ENCODE measurements at places on chromosomes 2 and 18.

DNA sequence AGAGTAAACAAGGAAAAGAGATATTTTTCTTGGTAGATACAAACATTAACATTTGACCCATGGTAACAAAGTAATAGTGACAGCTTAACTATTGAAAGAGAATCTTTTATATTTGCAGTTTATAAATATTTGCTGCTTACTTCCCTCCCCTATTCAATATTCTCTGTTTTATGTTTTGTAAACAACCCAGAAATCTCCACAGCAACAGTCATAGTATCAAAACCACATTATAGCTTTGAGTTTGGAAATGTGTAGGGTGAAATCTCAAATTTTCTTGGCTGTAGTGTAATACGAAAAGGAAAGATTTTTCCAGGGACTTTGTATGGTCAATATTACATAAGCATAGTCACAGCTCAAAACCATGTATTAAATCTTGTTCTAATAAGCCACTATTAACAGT lies 511.2 kb downstream of the METTL4 start:
- DNase-seq, result no peak

DNA sequence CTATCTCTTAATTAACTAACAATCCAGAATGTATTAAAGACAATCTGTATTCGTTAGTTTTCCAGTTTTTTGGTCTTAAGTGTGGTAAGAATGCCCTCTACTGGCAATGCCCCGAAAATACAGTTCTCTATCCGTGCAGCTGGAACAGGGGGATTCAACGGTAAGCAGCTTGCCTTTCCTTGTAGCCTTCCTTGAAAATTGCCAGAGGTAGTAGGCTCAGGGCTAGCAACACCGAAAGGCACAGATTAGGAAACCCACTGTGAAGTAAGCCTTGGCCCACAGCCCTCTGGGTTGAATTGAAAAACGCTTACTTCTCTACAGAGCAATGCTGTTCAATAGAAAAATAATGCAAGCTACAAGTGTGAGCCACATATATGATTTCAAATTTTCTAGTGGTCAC lies 17.1 kb upstream of the VPS4B start:
- peak; percentile 20 for DNase-seq

DNA sequence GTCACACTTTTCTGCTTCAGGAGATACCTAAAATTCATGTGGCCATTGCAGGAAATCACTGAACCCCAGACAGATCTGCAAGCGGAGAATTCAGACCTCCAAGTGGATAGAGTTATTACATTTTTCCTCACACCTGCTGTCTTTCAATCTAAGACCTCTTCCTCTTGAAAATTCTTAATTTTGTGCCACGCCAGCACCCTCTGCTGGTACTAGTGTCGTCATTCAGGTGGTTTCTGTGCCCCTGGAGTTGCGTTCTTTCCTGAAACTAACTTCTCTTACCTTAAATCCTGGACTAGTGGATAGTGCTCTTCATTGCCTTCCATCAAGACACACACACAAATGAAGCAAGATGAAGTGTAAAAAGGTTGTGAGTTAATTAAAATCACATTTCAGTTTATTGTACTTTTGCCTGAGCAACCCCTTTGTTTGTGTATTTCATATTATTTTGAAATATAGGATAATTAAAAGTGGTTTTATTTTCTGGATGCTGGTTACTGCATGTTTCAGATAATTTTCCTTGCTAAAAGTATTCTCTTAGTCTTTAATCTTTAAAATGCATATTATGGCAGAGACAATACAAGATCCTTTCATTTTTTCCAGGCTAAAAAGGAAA lies 1.6 kb upstream of the DNER start:
- DNase-seq, result no peak

- DNase-seq, result peak; percentile 54
These were observed 10.2 kb downstream of the AFTPH start for GRCh38 chr2:64534363-64534762.

GRCh38 chr2:223165423-223166214 lies 113.6 kb downstream of the KCNE4 start:
- no peak for DNase-seq

DNA sequence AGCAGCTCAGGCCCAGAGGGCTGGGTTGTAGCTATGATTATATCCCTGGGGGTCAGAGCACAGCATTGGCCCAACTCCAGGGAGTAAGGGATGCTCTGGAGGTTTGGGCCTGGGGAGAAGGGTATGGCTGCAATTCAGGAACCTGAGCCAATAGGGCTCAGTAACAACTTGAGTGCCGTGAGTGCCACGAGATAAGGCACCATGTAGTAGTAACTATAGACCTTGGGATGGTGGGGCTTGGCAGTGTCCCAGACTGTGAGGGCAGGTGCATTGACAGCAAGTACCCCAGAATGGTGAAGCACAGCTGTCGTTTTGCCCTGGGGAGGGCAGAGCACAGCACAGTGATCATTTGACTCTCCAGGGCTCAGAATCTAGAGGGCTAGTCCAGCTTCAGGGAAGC lies 45.1 kb upstream of the ZNF396 start:
- DNase-seq, result no peak

DNA sequence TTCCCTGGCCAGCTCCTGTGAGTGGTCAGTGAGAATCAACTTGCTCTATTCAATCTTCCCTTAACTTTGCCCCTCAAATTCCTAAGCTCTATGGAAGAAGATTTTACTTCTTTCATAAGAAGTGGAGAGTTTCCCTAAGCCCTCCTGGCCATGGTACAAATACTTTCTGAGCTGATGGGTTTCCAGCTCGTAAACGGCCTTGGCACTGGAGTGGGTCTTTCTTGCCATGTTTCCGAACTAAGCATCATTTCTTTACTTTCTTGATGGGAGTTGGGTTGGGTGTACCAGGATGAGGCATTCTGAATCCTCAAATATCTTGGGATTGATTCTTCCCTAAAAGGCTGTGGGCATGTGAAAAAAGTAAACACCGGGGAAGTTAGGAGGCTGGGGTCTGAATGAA lies 72.5 kb downstream of the ACKR3 start:
- DNase-seq, result no peak

GRCh38 chr18:57710226-57710625 lies 88.6 kb upstream of the NARS1 start:
- no peak for DNase-seq

- DNase-seq, result no peak
These were observed 24.3 kb upstream of the FAP start for GRCh38 chr2:162267496-162267895.

DNA sequence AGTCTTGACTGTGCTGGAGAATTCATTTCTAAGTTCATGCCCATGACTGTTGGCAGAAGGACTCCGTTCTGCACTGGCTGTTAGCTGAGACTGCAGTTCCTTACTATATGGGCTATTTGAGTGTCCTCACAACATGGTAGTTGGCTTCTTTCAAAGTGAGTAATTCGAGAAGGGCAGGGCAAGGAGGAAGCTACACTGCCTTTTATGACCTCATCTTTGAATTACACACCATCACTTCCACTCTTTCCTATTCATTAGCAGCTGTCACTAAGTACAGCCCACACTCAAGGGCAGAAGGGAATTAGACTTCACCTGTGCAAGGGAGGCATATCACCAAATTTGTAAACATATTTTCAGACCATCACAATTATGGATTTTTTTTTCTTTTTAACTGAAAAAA lies 55.9 kb upstream of the EPAS1 start:
- no peak for DNase-seq

GRCh38 chr2:118693287-118693822 lies 154.1 kb downstream of the EN1 start:
- DNase-seq, result no peak

- DNase-seq, result no peak
These were observed 55.9 kb downstream of the CACNB4 start for GRCh38 chr2:152042636-152043615.

DNA sequence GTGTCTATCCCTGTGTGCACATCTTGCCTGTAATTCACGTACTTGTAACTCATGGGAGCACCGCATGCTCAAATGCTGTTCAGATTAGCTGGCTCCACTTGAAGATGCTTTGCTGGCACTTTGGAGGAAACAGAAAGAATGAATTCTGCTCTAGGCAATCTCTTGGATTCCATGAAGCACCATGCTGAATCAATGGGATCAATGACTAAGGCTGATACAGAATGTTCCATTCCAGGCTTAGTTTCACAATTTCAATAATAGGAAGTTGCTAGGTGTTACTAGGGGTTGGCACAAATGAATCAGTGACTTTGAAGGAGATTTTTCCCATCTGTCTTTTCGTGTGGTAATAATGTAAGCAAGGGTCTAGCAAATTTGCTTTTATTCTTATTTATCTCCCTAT lies 328.8 kb downstream of the OSR1 start:
- no peak for DNase-seq

GRCh38 chr18:61833387-61833786 lies 59.4 kb downstream of the RNF152 start:
- DNase-seq, result no peak

- DNase-seq, result no peak
These were observed 56.3 kb downstream of the KCNS3 start for GRCh38 chr2:17934721-17935120.

- DNase-seq, result no peak
These were observed 189.9 kb upstream of the GALNT5 start for GRCh38 chr2:157067562-157067961.

DNA sequence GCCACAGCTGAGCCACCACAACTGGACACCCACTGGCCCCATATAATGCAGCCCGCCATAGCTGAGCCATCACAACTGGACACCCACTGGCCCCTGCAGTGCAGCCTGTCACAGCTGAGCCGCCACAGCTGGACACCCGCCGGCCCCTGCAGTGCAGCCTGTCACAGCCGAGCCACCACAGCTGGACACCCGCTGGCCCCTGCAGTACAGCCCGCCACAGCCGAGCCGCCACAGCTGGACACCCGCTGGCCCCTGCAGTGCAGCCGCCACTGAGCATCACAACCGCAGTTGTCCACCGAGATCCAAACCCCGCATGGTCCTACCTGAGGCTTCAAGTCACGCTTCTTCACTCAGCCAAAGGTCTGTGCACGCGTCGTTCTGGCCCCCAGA lies 134.2 kb downstream of the PXDN start:
- DNase-seq, result no peak

DNA sequence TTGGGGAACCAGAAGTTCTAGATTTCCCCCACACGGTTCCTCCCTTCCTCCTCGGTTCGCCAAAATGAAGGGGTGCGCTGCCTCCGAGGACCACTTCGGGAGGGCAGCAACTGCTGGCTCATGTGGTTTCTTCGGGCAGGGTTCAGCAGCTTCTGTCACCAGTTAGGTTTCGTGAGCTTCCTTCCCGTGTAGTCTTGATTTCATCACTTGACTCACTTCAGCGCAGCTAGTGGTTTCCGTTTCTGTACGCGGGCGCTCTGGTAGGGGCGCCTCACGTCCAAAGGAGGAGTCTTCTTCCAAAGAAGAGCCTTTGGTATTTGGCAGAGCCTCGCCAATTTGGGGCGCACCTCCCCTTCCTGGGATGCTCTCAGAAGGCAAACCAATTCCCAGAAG lies 485 bp upstream of the GALNT3 start:
- DNase-seq, result peak; percentile 73

GRCh38 chr18:57976230-57976773 lies 67.7 kb upstream of the NEDD4L start:
- no peak for DNase-seq

DNA sequence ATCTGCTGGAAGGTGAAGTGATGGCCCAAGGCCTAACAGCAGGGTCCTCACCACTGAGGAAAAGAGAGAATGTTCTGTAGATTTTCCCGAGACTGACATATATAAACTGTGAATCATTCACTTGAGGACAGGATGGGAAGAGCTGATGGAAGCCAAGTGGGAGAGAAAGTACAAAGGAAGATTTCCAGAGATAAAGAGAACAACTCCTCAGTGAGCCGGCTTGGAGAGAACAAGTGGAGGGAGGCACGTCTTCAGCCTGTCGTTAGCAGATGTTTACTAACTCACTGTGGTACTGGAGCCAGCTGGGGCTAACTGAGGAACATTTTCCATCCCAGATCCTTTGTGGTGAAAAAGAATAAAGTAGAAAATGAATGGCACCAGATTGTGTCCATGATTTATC lies 552.9 kb upstream of the TNP1 start:
- no peak for DNase-seq

All from GM06990 (cell line).